ENCODE measurements at places on chromosomes 2 and 18.

DNA sequence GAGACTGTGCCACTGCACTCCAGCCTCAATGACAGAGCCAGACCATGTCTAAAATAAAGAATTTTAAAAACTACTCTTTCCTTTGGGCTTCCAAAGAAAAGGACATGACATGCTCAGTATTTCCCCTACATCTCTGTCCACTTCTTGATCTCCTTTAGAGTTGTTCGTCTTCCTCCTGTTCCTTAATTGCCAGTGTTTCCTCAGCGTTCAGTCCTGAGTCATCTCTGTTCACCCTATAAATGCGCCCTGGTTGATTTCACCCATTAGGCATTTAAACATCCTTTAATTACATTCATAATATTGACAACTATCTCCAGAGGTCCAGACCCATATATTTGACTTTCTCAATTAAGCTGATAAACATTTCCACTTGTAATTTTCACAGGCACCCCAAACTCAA, 64.0 kb downstream of the AAK1 start:
- DNase-seq: no peak

DNA sequence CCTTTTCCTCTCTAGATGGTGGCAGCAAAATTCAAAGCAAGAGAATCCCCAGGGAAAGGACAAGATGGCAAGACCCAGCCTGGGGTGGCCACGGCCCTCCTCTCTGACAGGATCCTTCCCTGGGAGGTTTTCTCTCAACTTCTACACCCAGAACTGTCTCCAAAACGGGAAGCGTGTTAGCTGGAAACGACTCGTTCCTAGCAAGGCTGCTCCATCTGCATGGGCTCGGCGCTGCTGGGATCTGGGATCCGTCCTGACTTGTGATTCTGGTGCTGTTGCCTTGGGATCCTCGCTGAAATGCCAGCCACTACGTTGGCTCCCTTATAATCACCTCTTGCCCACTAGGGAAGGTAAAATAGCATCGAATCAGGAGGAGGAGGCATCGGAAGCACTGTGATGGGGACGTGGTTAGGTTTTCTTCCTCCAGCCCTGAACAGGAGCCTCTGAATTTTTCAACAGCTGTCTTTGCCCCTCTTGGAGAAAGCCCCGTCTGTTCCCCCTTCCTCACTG, 514.8 kb upstream of the MYT1L start:
- no peak for DNase-seq

- DNase-seq: no peak
Measured at GRCh38 chr18:48609820-48610815, 71.3 kb downstream of the CTIF start.

DNA sequence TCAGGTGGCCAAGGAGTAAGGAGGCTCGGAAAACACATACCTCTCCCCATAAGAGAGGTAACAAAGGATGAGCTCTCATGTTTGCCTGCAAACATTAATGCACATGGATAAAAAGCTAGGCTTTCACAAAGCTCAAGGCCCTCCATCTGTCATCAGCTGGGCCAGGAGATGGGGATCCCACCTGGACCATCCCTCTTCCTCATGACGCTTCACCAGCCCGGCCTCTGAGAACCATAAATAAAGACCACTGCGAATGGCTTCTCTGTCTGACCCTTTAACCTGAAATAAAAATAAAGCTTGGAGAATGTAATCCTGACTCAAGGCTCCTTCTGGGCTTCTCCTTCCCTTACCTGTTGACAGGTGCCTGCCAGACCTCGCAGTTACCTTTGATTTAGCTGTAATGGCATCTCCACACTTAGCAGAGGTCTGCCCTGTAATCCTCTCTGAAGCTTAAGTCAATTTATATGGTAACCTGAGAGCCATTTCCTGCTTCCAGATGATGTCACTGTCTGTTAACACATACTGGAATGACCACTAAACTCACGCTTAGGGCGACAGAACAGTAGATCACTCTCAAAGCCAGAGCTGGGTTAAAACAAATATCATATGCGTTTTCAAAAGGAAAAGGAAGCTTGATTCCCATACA, 29.3 kb upstream of the FOXI3 start:
- DNase-seq: no peak

DNA sequence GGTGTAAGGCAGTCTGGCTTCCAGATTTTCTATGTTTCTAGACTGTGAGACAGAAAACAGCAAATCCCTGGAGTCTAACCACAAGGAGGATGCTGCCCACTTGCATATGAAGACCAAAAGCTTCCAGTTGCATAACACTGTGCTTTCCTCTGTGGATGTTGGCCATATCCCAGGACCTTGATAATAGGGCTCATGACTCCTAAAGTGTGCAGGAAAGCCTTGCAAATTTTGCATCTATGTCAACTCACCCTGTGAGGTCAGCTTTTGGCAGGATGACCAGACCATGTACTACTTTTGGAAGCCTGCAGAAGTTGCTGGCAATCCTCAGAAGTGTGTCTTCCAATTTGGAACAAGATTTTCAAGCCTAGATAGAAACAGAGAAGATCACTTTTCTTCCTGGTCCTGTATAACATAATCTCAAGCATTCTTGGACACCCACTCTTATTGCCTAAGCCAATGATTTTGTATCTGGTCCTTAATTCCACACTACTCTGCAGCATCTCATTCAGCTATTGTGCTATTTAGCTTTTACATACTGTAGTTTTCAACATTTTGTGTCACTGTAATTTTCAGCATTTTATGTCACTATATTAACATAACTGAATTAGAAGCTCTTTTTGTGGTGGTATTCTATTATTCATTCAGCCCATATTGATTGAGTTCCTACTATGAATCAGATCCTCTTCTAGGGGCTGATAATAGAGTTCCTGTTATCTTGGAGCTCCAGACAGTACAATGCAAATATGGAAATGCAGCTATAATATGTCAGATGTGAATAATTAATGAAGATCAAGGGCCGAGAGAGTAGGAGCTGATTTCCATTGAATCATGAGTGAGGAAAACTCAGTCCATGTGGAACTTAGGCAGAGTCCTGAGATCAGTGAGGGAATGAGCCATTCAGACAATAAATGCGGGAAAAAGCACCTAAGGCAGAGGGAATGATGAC, 85.3 kb upstream of the RAB27B start:
- DNase-seq: no peak

- DNase-seq: no peak
Measured at GRCh38 chr2:20549691-20550348, 101.1 kb downstream of the HS1BP3 start.

DNA sequence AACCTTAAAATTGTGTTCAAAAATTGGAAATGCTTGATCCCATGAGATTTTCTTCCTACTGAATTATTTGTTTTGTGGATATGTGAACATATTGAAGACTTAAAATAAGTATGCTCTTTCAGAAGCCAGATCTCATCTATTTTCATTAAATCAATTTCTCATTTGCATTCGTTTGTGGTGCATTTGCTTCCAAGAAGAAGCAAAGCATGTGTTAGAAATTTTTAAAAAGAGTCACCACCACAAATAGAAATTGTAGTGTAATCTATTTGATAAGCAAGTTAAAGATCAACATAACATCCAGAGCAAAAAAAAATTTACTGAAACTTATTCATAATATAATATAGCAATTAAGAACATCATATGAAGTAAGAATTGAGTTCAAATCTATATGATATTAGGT, 300.9 kb upstream of the SYT4 start:
- no peak for DNase-seq

DNA sequence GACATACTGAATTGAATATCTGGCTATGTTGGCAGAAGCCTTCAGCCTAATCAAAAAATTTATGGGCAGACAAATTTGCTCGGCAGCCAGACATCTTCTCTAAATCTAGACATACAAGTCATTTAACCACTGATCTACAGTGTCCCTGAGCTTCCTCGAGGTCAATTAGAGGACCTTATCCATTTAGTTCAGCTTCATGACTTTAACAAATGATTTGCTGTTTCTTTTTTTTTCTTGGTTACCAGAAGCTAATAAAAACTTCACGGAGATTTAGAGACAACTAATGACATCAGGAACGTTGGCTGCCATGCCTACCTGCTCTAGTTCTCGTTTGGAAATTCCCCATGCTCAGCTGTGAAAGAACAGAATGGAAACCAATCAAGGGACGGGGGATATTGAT, 223.8 kb downstream of the BCL2 start:
- no peak for DNase-seq

DNA sequence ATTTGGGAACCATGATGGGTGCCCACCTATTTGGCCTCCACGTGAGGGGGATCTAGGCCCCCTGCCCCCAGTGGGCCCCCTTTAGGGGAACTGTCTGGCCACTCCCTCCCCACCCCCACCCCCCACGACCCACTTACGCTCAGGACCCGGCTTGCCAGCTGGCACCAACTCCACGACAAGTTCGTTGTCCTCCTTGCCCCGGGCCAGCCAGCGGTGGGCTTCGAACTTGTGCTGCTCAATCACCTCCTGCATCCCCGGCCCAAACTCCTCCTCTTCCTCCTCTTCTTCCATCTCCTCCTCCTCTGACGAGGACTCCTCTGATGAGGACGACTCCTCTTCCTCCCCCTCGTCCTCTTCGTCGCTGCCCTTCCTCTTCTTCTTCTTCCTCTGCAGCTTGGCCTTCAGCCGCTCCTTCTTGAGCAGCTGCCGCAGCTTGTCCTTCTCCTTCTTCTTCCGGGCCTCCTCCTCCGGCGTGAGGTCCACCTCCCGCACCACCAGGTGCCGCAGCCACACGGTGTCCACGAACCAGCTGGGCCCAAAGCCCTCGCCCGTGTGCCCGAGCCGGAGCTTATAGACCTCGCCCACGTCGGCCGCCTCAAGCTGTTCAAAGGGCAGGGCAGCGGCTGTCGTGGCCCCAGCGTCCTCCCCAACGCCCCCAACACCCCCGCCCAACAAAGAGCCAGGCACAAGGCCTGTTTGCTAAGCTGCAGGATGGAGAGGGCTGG, 96.9 kb downstream of the LOXHD1 start:
- DNase-seq: no peak

- peak; percentile 68 for DNase-seq
Measured at GRCh38 chr2:25041307-25041927, 459 bp upstream of the EFR3B start.

DNA sequence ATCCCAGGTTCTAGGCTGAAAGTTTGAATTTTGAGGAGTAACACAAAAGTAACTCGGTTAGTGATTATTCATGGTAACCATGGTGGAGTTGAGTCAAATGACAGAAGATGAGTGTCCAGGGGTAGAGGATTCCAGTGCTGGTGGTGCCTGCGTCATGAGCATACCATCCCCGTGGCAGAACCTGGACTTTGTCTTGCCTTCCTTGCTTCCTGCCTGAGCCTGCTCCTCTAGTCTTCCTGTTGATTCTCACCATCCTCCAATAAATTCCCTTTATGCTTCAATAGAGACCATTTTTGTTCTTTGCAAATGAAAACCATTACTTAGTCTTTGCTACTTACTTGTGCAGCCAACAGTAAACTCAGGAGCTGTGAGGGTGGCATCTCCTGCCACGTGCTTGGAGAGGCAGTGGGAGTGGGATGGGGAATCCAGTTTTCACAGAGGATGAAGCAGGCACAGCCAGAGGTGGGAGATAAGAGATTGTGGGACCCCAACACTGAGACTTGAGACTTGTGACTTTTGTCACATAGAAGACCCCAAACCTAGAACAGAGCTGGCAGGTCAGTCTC, 4.1 kb upstream of the YES1 start:
- DNase-seq: no peak

DNA sequence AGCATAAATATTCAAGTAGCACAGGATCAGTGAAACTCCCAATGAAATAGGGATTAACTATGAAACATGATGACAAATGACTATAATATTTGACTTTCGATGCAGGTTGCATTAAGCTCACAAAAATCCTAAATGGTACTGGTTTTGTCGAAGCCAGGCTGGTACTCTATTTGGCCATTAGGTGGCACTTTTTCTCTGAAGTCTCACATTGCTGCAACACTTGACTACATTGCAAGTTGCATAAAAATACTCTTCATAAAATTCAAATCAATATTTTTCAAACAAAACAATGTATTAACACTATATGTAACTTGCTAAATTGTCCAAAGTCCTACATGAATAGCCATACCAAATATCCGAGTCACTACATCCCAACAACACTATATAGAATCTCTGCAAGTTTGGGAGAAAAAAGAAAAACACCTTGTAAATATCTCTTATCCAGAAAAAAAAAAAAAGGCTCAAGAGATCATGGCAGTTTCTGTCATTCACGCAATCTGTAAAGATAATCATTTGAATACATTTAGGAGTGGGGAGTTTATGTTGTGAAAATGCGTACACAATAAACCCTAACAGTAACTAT, 9.5 kb downstream of the RTTN start:
- no peak for DNase-seq

DNA sequence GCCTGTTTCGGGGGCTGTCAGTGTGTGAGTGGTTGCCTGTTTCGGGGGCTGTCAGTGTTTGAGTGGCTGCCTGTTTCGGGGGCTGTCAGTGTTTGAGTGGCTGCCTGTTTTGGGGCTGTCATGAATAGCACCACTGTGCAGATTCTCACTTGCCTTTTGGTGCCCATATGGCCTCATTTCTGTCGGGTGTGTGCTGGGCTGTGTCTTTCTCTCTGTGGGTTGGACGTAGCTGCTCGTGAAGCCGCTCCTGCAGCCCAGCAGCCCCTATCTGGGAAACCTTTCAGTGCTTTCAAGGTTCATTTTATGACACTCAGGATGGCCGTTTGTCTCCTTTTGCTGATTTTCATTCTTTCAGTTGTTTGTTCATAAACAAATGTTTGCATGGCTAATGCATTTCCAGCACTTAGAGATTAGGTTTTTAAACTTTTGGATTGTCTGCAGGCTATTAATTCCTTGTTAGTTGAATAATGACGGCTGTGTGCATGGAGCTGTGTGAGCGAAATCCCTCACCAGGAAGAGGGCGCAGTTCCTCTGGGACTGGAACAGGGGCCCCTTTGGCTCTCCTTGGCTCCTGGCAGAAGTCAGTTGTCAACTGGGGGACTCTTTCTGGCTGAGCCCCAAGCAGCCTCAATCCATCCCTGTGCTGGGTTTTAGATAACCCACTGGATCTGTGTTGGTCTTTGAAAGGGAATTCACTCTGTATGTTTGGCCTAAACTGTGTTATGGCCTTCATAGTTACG, 10.8 kb downstream of the AGAP1 start:
- DNase-seq: no peak

GRCh38 chr2:32212295-32212694, 46.6 kb downstream of the SLC30A6 start:
- no peak for DNase-seq

DNA sequence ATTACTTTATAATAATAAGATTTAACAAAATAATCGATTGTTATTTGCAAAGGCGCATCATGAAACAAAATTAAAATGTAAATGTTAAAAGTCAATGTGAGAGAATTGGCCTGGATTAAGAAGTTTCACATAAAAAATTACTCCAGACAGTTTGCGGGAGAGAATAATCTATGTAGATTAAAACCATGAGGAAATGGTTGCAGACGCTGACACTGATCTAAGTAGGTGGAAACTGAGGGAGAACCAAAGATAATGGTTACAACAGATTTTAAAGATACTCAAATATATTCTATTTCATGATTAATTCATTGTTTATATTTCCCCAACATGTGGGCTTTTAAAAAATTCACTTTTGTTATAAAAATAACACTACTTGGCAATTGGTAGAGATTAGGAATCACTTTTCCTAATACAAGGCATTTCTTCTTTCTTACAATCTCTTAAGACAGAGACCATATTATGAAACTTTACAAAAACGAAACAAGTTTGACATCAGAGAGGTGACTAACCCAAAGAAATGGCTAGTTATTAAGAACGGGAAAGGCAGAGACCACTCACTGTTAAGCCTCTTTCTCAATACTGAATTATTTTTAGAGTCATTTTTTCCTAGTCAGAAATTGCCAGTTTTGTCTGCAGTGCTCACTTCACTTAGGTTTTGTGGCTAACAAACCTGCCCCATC, 1.6 kb downstream of the KANSL1L start:
- DNase-seq: no peak

Data from progenitor cell of endocrine pancreas (in vitro differentiated cells).